ENCODE measurements at places on chromosomes 5 and 9. TPM values are rescaled to one million over a fixed set of nuclear protein-coding genes. Genes with fewer than 3 reads are reported as not detected.

Gene SLC46A2
- total RNA-seq = 4.1 TPM

- no peak overlapping the region for H3K27ac ChIP-seq
- no peaks in the 10 kb centered on the region for H3K36me3 ChIP-seq
Observed at GRCh38 chr9:28961623-28962022, 1388.3 kb upstream of the C9orf72 start.

GRCh38 chr9:96026655-96027213, 151.2 kb downstream of the ERCC6L2 start:
- no peak overlapping the region for H3K27ac ChIP-seq
- peaks cover 4% of the 10 kb centered on the region for H3K27me3 ChIP-seq
- H3K36me3 ChIP-seq = no peaks in the 10 kb centered on the region
- H3K4me1 ChIP-seq = peaks cover 19% of the 10 kb centered on the region
- no peak for DNase-seq

Gene NAIP
- total RNA-seq = 59.4 TPM

DNA sequence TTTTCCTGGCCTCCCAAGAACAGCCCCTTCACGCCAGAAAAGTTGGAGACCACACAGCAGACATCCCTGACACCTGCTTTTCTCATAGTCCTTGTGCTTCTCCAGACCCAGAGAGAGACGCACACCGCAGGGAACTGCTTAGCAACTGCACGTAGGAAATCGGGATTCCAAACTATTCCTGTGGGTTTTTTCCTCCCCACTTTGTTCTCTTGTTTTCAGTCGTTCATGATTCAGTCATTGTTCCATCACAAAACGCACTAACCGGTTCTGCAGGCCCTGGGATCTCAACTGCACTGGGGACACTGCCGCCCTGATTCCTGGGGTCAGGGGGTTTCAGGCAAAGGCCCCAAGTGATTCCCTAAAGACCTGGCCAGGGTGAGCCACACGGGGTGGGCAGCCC, 588.0 kb upstream of the KLF4 start:
- H3K36me3 ChIP-seq = no peaks in the 10 kb centered on the region
- no peak for DNase-seq
- H3K27ac ChIP-seq = no peak overlapping the region
- H3K4me3 ChIP-seq = no peak overlapping the region

GRCh38 chr5:89281766-89282553, 399.0 kb upstream of the MEF2C start:
- DNase-seq = no peak
- H3K4me1 ChIP-seq = no peaks in the 10 kb centered on the region
- H3K27me3 ChIP-seq = no peaks in the 10 kb centered on the region
- H3K27ac ChIP-seq = no peak overlapping the region
- no peaks in the 10 kb centered on the region for H3K36me3 ChIP-seq

DNA sequence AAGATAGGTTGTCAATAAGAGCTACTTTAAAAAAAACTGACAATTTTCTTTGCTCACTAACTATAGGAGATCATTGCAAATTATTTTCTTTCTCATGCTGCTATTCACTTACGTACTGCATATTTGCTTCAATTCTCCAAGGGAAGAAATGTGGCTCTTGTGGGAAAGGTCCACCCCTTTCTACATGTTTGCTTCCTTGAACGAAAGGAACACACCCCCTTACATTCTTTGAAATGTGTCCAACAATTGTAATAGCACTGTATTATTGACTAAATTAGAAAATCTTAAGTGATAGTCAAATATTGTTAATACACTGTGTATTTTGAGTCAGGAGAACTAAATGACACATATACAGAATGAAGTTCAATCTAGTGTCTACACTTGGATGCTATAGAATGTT, 5.2 kb downstream of the MEF2C start:
- H3K4me3 ChIP-seq = no peak overlapping the region
- H3K36me3 ChIP-seq = no peaks in the 10 kb centered on the region
- H3K4me1 ChIP-seq = no peaks in the 10 kb centered on the region
- DNase-seq = no peak

GRCh38 chr5:72157625-72157962, 50.3 kb downstream of the MAP1B start:
- H3K27me3 ChIP-seq = no peaks in the 10 kb centered on the region
- H3K4me1 ChIP-seq = no peaks in the 10 kb centered on the region
- no peak overlapping the region for H3K4me3 ChIP-seq
- no peaks in the 10 kb centered on the region for H3K36me3 ChIP-seq

- DNase-seq = no peak
- no peaks in the 10 kb centered on the region for H3K4me1 ChIP-seq
- H3K4me3 ChIP-seq = no peak overlapping the region
- no peak overlapping the region for H3K27ac ChIP-seq
- no peaks in the 10 kb centered on the region for H3K27me3 ChIP-seq
Observed at GRCh38 chr5:41695920-41696582, 174.2 kb downstream of the OXCT1 start.

DNA sequence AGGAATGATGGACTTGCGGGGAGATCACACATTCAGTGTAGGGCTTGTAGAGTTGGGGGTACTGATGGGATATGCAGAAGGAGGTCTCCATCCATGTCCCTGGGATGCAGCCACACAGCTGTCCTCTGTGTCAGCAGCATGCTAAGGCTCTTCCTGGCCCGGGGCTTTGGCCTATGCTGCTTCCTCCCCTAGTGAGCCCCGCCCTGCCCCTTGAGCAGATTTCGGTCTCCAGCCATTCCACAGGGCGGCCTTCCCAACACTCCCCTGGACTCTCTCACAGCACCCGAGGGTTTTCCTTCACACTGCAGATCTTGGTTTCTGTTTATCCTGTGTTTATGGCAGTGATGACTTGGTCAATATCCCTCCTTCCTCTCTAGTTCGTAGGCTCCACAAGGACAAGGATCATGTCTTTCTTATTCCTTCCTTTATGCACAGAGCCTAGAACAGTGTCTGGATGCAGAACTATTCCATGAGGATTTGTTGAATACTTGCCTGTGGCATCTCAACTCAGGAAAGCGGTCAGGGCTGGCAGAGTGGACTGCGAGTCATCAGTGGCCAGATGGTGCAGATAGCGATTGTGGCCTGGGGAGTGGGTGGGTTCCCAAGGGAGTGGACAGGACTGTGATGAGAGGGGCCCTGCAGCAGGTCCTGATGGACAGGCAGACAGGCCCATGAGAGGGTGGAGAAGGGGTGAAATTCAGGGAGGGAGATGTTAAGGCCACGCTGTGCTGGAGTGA, 114.2 kb downstream of the RGS3 start:
- H3K4me1 ChIP-seq = peaks cover 50% of the 10 kb centered on the region
- H3K36me3 ChIP-seq = no peaks in the 10 kb centered on the region
- peak overlapping the region; percentile 37 for H3K4me3 ChIP-seq
- H3K27me3 ChIP-seq = no peaks in the 10 kb centered on the region
- peak overlapping the region; percentile 77 for H3K27ac ChIP-seq
- DNase-seq = no peak

DNA sequence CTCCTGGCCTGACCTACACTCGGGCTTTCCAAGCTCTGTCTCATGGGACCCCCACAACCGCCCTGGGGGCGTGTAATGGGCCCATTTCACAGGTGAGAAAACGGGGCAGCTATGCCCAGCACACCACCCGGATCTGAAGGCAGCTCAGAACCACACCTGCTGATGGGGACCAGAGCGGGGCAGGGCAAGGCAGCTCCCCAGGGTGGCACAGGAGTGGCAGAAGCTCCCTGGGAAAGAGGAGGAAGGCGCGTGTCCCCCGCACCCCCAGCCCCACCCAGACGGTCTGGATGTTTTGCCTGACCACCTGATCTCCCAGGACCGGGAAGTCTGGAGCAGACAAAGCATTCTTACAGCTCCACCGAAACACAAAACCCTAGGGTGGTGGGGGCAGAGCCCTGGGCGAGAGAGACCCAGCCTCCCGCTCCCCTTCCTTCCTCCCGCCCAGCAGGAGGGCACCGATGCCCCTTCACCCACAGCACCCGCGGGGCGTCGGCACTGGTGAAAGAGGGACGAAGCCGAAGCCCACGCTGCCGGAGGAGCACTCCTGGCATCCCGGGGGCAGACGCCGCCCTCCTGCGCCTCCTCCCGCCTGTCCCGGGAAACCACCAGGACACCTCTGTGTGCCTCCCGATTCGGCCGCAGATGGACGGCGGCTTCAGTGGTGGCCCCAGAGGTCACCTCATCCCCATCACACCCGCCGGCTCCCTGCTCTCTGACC, 14.5 kb downstream of the NOTCH1 start:
- H3K4me3 ChIP-seq = no peak overlapping the region
- no peak overlapping the region for H3K27ac ChIP-seq
- peaks cover 67% of the 10 kb centered on the region for H3K4me1 ChIP-seq

All from naive thymus-derived CD4-positive, alpha-beta T cell (primary cell).